ENCODE measurements at places on chromosomes 7 and 10. TPM values are rescaled to one million over a fixed set of nuclear protein-coding genes. Genes with fewer than 3 reads are reported as not detected.

GRCh38 chr10:91756286-91756685 is 41.9 kb upstream of the TNKS2 start:
- DNase-seq = no peak

DNA sequence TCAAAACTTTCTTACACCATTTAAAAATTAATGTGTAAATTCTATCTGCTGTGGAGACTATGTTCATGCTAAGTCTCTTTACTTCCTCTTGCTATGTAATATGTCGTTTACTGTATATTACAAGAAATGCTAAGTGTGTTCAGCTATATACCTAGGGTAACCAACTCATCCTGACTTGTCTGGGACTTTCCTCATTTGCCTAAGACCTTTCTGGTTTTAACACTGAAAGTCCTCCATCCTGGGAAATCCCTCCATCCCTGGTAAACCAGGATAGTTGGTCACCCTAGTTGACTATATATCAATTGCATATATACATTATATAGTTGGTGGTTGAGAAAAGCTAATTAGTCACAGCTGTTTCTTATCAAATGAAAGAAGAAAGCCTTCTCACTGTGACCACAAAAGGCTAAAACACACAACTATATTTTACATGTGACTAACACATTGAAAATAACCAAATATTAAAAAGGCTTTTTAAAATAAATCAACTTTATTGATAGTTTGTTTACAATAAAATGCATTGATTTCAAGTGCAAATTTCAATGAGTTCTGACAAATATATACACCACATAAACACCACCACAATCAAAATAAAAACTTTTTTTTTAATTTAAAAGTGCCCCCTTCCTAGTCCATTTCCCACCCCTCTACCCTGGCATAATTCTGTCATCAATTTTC is 167.7 kb upstream of the INHBA start:
- DNase-seq = no peak

DNA sequence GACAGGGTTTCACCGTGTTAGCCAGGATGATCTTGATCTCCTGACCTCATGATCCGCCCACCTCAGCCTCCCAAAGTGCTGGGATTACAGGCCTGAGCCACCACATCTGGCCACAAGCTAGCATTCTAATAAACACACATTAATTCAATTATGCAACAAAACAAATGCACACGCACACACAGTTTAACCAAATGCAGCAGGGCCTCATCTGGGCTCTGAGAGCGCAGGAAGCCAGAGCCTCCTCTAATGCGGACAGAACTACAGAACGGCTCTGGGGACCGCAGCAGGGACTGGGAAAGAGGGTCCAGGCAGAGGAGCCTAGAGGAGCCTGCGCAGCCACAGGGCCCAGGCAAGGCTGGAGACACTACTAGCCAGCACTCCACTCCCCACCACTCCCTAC is 3.8 kb downstream of the MAD1L1 start:
- no peak for DNase-seq

GRCh38 chr10:63603709-63604445 is 82.7 kb downstream of the REEP3 start:
- no peak for DNase-seq

- no peak for DNase-seq
These were observed 28.6 kb upstream of the KCNK18 start for GRCh38 chr10:117168729-117169128.

DNA sequence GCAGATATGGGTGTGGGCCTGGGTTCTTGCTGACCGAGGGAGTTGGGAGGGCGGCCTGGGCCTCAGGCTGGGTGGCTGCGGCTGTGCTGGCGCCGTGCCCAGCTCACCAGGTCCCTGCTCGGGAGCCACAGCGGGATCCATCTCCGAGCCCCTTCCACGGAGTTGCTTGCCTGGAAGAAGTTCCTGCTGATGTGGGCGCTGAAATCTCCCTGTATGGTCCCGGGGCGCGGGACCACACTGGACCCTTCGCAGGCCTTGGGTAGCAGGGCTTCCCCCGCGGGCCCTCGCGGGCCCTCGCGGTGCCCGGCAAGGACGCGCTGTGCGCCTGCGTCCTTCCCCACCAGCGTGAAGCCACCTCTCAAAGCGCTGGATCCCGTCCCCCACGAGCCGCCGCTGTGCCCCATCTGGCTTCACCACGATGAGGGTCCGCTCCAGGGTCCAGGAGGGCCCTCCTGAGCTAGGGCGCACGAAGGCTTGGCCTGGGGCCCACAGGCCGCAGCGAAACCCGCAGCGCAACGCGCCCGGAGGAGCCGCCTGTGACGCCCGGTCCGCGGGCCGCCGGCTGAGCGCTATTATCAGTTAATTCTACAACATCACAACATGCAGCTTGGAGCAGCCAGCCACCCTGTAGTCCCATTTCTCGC is 31.5 kb downstream of the RAB19 start:
- DNase-seq = no peak

- DNase-seq = no peak
These were observed 54.8 kb downstream of the DAGLB start for GRCh38 chr7:6392712-6393666.

DNA sequence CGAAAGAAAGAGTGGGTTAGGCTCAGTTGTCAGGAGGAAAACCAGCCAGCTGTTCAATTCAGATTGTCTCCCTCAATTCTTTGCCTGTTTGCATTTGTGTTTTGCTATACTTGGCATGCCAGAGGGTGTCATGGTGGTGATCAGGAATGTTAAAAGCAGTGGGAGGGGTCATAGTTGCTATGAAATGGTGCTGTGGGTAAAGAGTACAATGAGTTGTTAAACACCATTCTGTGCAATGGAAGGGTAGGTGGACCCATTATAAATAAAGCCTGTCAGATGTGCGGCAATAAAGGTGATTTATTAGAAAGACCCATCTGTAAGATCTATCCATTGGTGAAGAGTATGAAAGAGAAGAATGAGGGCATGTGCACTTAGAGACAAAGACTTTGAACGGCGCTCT is 82.2 kb downstream of the MRPL32 start:
- DNase-seq = no peak

- no peak for DNase-seq
These were observed 378.8 kb downstream of the GPAM start for GRCh38 chr10:111804781-111805180.

DNA sequence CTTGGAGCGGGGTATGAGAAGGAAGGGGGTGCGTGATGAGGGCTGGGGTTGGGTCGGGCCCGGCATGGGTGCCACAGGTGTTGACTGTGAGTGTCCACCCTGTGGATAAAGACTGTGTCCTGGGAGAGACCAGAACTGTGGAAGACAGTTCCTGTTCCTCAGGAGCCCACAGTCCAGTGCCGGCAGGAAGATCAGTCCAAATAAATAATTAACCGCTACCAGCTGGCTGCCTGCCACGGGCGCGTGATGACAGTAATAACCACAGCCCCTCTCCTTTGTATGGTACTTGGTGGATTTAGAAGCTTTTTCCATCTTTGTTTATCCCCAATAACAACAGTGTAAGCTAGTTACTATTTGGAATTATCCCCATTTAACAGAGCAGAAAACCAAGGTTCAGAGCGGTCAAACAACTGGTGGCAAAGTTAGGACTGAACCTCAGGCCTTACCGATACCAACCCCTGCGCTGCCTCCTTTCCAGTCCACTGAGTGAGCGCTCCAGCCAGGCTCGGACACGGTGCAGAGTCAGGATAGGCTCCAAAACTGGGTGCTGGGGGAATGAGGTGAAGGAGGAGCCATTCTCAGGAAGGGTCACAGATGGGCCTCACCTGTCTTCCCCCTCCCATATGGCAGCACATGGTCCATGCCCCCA is 5.1 kb downstream of the ZMIZ1 start:
- DNase-seq = no peak

GRCh38 chr7:17384400-17384799 is 85.9 kb downstream of the AHR start:
- DNase-seq = no peak

- DNase-seq = no peak
These were observed 25.8 kb upstream of the EEPD1 start for GRCh38 chr7:36127075-36127740.

DNA sequence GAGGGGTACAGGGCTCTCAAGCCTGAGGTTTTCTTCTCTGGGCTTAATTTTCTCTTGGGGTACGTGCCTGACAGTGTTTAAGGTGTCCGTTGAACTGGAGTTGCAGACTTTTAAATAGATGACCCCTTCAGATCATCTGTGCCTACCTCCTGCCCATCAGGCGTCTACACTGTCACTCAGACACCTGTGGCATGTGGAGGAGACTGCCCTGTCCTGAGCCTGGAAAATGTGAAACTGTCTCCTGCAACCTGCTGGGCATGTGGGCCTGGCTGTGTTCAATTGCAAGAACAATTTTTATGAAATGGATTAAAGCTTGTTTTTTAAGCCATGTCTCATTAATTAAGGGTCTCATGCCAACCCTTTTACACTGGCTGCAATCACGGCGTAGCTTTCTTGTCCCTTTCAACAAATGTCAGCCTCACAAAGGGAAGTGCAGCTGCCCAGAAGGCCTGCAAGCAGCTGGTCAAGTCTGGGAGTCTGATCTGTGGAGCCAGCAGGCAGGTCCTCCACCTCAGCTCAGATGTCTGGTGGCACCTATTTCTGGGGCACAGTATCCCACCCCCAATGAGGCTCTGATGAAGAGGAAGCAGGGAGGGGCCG is 8.8 kb downstream of the ATP5MF start:
- no peak for DNase-seq

DNA sequence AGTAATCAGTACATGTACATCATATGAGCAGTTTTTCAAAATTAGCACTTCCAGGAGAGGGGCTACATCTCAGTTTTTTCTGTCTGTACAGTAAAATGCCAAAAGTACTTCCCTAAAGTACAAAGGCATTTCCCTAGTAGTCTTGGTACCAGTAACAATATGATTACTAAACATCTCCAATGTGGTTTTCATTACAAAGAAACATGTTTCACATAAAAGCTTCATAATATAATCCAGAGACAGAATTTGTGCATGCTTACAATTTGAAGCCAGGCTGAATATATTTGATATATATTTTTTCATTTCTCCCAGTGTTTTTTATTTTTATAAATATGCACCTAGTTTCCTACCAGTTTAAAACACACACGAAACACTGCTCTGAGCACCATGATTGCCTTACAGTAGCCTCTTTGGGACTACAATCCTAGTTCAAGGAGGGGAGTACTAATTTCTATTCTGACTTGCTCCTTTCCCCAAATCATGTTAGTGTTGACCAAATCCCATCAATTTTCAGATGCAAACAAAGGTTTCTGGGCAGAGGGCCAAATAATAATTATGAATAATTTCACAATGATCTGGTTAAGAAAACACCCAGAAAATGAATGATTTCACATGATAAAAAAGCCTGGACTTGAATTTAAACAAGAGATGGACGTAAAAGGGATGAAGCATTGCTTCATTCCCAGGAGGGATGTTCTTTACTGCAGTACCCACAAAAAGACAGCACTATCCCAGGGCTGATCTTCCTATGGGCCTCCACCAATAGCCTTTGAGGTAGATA is 201.3 kb downstream of the SLC25A13 start:
- no peak for DNase-seq

- no peak for DNase-seq
These were observed 78.8 kb downstream of the STK31 start for GRCh38 chr7:23788843-23789242.

- no peak for DNase-seq
These were observed 42.4 kb upstream of the HGF start for GRCh38 chr7:81811956-81812865.

GRCh38 chr10:128017822-128018221 is 108.4 kb downstream of the MKI67 start:
- DNase-seq = no peak

DNA sequence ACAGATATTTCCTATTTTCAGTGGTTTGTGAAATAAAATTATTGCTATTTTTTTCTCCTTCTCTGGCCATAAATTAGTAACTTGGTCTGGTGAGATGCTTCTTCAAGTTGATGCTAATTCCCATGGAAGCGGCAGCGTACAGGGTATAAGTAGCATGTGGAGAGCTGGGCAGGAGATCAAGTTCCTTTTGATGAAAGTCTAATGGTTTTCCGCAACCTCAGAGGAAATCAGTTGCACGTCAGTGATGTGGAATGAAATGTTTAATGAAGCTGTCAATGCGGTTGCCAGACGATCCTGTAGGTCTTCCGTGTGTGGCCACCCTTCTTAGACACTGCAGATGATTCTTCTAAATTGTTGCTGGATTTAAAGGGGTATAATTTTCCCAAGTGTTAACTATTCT is 236.4 kb upstream of the GRM3 start:
- no peak for DNase-seq

DNA sequence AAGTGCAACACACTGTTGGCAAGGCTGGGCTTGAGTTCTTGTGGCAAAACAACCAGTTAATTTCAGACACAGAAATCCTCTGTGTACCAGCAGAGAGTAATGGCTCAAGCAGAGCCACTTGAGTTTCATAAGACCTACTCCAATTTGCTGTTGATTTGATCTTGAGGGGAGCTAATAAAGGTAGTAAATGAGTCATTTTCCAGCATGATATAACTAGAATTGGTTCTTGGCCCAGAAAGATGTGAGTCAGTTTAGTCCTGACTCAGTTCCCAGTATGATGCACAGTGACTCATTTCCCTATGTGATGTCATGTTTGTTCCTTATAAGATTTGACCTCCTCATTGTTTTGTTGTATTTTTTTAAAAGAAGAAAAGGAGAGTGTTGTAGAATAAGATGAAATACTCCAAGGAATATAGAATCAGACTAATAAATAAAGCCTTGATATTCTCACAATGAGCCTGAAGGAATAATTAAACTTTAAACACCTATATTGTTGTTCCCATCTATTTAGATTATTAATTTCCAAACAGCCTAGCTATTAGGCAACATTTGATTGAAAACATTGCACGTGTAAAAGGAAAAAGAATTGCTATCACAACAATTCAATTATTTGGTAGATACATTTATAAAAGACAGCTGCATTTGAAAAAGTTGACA is 186.2 kb downstream of the REEP3 start:
- DNase-seq = peak; percentile 19

GRCh38 chr10:5321273-5321672 is 43.5 kb upstream of the UCN3 start:
- DNase-seq = no peak

DNA sequence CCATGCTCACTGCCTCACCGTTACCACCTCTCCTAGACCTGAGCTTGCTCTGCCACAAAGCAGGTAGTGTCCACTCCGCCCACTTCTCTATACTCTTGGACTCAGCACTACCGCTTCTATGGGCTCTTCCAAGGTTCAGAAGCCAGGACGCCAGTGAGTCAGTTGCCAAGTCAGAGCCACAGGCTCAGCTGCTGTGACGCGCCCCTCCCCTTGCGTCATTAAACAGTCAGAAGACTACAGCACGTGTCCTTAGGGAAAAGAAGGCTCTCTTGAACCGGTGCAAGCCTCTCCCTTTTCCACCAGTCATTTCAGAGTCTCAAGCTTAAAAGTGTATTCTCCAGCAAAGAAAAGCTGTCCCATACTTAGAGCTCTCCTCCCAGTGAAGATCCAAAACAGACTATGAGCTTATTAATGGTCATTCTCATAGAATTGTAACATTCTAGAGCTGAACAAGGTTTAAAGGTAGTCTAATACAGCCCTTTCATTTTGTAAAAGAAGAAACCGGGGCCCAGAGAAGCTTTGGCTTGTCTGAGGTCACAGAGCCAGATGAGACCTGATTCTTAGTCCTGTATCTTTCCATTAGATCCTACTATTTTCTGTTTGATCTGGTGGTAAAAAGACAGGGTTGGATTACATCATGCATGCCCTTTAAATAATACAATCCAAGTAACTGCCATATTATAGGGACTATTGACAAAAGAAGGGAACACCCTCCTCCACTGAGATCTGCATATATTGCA is 40.9 kb upstream of the MET start:
- no peak for DNase-seq

GRCh38 chr7:140176122-140176701 is 571 bp downstream of the KDM7A start:
- DNase-seq = no peak

Gene FRG2B
- 0.20 TPM for total RNA-seq
